ENCODE measurements at places on chromosomes 5 and 9.

DNA sequence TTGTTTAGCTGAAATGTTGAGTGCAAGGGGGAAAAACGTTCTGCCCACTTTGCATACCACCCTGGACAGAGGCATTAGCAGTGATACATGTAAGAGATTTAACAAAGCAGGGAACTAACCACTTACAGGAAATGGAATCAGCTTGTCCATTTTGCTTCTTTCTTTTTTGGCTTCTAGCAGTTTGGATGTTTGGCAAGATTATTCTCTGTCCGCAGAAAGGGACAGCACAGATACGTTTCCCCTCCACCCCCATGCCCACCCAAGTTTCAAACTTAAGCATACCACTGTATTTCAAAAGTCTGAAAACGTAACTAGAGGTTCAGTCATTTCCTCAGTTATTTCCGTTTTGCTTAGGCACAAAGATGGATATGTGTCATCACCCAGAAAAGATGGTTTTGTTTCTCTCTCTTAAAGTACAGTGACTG lies 118.4 kb downstream of the GDNF start:
- no peak for DNase-seq

DNA sequence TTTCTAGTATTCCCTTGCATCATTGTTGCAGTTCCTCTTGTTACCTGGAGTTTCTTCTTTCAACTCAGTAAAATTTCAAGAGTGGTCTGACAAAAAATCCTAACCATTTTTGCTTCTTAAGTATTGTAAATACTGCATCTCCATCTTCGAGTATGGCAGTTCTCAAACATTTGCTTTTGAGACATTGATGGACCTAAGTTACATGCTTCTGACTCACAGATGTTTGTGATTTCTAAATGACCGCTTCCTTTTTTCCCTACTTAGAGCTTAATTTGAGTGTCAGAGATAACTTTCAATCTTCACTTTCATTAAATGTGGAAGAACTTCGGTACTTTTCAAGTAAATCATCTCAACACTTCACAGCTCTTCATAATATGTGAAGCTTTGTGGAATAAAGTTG lies 4.2 kb downstream of the UHRF2 start:
- DNase-seq = no peak

GRCh38 chr5:123089914-123090660 lies 1.0 kb downstream of the PRDM6 start:
- no peak for DNase-seq

DNA sequence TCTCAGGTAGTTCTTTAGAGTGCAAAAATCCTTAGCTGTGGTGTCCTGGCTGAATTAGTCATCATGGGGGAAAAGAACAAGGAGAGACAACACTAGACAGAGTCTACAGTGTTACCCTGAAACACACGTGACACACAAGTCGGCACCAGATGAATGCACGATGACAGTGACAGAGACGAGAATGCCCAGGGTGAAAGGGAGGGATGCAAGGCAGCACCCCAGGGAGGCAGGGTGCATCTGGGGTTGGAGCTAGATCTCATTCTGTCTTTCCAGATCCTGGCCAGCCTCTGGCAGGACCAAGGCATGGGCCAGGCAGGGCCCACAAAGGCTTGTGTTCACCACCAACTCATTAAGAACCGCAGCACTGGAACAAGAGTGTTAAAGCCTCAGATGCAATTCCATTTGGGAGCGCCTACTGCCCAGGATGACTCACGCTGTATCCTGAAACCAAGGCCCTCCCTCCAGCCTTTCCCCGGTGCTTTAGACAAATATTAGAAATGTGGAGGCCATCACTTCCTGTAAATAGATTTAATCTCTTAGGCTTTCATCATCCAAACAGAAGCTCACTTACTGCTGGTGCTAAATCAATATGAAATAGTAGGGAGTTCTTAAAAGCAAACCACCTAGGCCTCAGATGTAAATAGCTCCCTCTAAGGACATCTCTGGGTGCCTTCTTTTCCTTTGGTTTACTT lies 56.1 kb downstream of the IRX2 start:
- DNase-seq = no peak

- DNase-seq = no peak
These were observed 603.7 kb downstream of the RAB3C start for GRCh38 chr5:59186623-59187022.
